Activated CD4-positive, CD25-positive, alpha-beta regulatory T cell (primary cell): ENCODE measurements at places on chromosomes 11 and 22.

DNA sequence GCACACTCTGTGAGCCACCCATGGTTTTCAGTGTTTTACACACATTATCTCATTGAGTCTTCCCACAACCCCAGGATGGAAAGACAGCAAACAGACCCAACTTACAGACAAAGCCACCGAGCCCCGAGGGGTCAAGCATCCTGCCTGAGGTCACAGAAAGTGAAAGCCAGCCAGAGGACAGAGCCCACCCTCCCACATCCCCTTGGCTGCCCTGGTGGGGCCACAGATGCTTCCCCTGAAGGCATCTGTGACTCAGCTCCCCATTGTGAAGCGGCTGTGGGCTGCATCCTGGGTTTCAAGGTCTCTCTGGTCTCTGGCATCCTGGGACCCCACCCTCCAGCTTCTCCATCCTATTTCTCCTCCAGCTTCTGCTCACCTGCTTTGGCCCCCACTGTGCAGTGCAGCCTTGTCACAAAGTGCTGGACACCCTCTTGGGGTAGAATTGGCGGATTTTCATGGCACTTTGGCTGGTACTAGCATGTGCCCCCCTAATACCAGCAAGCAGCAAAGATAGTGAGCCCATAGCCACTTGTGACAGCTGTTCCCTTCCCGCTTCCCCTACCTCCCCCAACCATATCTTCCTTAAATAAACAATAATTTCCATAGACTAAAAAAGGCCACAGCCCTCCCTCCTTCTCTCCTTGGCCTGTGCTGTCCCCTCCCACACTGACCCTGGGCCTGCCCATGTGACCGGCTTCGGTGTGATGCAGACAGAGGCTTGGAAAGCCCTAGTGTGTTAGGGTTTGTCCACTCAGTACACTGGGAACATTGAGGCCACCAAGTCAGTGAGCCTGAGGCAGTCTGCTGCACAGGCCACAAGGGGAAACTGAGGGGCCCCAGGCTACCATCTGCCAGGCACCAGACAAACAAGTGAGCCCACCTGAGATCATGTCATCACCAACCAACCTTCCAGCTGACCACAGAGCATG is 53.9 kb upstream of the SHISAL1 start:
- no peak for DNase-seq

DNA sequence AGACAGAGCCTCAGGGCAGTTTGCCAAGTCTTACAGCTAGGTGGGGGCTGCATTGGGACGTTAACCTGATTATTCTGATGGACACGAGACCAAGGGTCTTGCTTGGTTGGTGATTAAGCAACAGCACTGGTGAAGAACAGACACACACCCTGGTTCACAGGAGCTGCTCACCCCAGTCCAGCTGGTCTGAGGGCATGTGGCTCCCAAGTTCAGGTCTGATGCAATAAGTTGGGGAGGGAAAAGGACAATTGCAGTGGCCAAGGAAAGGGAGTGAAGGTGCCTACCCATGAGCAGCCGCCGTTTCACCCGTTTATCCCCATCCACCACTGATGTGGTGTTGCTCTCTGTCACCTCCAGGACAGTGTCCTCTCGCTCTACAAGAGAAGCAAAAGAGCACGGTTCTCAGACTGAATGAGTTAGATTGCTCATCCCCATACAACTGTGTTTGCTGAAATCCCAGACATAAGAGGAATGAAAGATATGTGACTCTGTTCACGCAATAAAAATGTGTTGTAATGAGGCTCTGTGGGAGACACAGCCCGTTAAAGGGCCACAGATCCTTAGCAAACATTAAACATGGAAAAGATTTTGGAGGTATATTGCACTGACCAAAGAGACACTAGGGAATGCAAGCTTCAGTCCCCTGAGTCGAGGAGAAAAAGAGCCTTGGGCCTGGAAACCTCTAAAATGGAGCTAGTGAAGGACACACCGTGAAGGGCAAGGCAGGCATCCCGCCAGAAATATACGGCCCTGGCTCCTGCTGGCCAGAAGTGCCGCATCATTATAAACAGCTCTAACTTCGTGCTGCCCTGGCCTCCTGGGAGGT is 25.6 kb downstream of the SCUBE2 start:
- no peak for DNase-seq

GRCh38 chr11:119659971-119660723 is 68.9 kb downstream of the NECTIN1 start:
- no peak for DNase-seq

GRCh38 chr11:108512708-108513107 is 14.5 kb upstream of the POGLUT3 start:
- no peak for DNase-seq

GRCh38 chr22:19287889-19288288 is 3.6 kb downstream of the CLTCL1 start:
- DNase-seq, result no peak

GRCh38 chr11:128409476-128409875 is 177.9 kb downstream of the ETS1 start:
- no peak for DNase-seq

DNA sequence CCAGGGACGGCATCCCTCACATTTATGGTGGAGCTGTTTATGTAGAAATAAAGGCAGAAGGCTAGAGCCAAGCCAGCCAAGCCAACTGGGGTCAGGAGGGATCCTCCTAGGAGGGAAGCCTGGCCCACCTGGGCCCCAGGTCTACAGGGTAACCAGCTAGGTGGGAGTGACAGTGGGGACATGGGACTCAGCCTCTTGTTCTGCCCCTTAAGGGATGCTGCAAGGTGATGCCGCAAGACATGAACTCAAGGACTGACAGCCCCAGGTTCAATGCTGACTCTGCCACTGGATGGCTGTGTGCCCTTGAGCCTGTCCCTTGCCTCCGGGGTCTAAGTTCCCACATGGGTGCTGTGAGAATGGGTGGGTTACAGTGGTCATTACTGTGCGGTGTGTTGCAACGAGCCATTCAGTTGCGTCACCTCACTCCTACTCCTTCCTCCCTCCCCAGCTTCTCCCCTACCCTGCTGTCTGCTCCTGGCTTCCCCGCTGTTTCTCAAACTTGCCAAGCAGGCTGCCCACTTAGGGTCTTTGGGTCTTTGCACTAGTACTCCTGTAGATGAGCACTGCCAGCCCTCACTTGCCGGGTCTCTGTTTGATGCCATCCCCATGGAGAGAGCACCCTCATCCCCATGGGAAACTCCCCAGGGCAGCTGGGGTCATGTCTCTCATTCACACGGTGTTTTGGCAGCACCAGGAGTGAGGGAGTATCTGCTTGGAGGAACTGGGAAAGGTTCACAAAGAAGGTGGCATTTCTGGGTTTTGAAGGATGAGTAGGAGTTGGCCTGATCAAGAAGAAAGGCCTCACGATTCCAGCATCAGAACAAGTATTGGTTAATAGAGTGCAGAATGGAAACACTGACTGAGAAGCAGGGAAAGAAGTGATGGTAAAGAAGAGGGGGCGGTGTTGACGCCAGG is 43.0 kb upstream of the RTL6 start:
- no peak for DNase-seq

DNA sequence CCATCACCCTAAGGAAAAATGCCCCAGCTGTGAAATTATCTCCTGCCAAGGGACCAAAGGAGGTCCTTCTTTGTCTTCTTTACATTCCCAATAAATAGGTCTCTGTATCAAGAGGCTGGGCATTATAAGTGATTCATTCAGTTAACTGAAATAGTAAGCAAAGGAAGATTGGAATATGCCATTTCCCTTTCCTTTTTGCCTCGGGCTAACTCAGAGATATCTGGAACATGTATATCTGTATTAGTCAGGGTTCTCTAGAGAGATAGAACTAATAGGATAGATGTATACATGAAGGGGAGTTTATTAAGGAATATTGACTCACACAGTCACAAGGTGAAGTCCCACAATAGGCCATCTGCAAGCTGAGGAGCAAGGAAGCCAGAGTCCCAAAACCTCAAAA is 15.3 kb upstream of the CWF19L2 start:
- DNase-seq, result no peak

DNA sequence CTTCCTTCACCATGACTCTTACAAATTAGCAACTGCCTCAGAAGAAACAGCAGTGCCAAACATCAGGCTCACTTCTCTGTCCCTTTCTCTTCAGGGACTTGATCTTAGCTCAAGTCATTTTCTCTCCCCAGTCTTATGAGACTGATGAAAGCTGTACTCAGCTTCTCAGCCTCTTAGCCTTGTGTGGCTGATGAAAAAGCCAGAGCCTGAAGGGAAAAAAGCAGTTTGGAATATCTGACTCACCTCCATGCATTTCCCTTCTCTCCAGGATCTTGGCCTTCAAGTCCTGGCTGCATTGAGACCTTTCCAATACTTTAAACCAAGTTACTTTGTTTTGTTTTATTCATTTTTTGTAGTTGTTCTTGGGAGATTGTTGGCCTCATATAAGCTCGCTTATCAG is 195.9 kb downstream of the SPON1 start:
- DNase-seq, result no peak

DNA sequence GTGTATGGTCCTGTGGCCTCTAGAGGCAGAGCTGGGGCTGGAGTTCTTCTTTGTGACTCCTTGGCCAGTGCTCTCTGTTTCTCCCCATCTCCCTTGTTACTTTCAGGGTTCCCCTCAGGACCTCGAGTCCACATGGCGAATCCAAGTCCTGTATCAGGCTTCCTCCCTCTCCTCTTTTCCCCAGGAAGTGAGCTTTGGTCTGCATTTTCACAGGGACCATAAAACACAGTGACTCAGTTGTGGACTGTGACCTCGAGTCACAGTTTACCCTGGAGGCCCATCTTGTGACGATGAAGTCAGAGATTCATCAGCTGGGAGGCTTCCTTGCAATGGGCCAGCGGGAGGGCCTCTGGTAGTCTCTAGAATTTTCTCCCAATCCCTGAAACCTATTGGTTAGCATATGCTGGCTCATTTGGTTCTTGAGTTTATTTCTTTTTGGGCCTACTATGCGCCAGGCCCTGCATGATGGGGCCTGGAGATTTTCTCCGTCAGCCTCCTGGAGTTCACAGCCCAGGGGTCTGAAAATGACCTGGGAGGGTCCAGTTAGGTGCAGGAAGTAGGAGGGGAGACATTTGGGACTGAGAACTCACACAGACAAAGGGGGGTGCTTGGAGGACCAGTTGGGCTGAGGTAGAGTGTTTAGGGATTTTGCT is 100.8 kb downstream of the KIAA1671 start:
- no peak for DNase-seq

- DNase-seq, result no peak
Measured at GRCh38 chr11:61173456-61173855, 12.2 kb upstream of the VPS37C start.

GRCh38 chr11:17479284-17480214 is 2.9 kb upstream of the ABCC8 start:
- no peak for DNase-seq

- no peak for DNase-seq
Measured at GRCh38 chr11:9250139-9250582, 15.0 kb downstream of the DENND5A start.

DNA sequence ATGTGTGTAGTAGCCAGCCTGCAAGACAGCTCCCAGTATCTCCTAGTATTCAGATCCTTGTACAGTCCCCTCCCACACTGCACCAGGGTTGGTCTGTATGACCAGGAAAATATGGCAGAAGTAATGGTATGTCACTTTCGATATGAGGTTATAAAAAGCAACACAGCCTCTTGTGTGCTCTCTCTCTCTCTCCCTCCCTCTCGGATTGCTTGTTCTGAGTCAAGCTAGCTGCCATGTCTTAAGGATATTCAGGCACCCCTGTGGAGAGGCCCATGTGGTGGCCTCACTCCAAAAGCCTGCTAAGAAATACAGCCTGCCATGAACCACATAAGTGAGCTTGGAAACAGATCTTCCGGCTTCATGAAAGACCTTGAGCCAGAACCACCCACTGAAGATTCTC is 25.4 kb downstream of the FXYD6 start:
- no peak for DNase-seq

- no peak for DNase-seq
Measured at GRCh38 chr22:18954990-18955571, 19.0 kb upstream of the PRODH start.

GRCh38 chr11:44771841-44772240 is 45.1 kb downstream of the TSPAN18 start:
- no peak for DNase-seq

- DNase-seq, result no peak
Measured at GRCh38 chr22:48153726-48154125, 1391.3 kb downstream of the TBC1D22A start.

- no peak for DNase-seq
Measured at GRCh38 chr11:61697764-61698163, 17.6 kb downstream of the DAGLA start.

- no peak for DNase-seq
Measured at GRCh38 chr22:41280065-41280464, 5.9 kb downstream of the RANGAP1 start.

- no peak for DNase-seq
Measured at GRCh38 chr22:21718499-21718898, 17.1 kb downstream of the YPEL1 start.

DNA sequence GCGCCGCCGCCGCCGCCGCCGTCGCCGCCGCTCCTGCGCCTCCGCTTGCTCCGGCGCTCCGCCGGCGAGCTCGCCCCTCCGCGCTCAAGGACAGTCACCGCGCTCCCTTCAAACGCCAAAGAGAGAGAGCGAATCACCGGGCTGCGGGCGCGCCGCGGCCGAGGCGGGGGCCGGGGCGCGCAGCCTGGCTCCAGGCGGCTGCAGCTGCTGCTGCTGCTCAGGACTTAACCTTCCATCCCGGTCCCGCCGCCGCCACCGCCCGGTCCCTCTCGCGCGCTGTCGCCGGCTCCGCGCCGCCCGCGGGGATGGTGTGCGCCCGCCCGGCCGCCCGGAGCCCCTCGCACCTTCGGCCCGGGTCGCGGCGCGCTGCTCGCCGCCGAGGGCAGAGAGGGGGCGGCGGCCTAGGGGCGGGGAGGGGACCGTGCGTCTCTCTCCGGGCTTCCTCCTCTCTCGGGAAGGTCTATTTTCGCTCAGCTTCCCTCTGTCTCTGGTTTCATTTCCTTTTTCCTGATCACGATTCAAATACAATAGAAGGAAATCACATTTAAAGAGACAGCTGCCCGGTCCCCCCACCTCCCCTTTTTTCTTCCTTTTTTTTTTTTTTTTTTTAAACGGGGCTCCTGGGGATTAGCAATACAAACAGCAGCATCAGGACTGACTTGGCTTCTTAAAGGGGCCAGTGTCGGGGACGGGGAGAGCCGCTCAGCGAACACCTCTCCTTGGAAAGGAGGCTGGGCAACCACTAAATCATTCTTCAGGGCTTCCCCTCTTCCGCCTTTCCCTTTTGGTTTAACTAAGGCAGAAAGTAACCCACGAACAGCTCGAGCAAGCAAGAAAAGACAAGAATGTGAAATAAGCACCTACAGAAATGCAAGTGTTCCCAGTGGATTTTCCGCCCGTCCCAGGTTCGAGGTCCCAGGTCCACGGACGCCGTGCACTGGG is 22.1 kb downstream of the LMO2 start:
- DNase-seq, result no peak
